ENCODE measurements at places on chromosomes 12 and 14.

- DNase-seq = peak; percentile 59
Observed at GRCh38 chr12:30286345-30286926, 409.2 kb downstream of the IPO8 start.

GRCh38 chr12:114404926-114405518, 922 bp downstream of the TBX5 start:
- no peak for DNase-seq

DNA sequence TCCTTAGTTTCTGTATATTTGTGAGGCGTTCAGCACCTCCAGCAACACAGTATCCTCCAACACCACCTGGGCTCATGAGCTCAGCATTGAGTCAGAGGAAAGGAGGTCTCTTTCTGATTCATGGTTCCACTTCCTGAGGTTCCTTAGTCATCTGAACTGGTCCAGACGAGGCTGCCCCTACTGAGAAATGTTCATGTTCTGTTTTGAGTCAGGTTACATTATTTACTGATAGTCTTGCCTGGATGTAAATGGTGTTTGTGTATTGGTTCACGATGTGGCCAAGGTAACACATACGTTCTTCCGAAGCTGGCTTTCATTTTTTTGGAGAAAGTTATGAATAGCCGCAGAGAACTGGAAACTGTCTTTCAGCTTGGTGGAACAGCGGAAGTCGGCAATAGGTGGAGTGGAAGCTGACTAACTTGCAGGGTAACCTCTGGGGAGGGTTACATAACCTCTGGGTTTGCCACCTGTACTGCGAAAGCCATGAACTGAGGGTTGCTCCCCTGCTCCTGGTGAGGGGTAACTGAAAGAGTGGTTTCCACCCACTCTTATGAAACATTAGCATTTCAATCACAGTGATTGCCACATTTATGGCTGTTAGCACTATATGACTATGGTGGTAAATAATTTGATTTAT, 42.2 kb upstream of the MANSC4 start:
- no peak for DNase-seq

- DNase-seq = no peak
Observed at GRCh38 chr12:63912651-63913050, 68.2 kb downstream of the SRGAP1 start.

DNA sequence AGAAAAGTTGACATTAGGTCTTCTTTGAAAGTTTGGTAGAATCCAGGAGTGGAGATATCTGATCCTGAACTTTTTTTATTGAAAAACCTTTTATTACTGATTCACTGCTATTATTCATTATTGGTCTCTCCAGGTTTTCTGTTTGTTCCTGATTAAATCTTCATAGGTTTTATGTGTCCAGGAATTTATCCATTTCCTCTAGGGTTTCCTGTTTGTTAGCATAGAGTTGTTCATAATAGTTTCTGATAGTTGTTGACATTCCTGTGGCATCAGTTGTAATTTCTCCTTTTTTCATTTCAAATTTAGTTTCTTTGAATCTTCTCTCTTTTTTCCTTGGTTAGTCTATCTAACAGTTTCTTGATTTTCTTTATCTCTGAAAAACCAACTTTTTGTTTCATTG, 370.3 kb downstream of the SLC6A15 start:
- DNase-seq = peak; percentile 27

GRCh38 chr14:90266441-90267154, 10.2 kb downstream of the PSMC1 start:
- DNase-seq = no peak

- no peak for DNase-seq
Observed at GRCh38 chr14:100336618-100337530, 13.7 kb downstream of the SLC25A47 start.

DNA sequence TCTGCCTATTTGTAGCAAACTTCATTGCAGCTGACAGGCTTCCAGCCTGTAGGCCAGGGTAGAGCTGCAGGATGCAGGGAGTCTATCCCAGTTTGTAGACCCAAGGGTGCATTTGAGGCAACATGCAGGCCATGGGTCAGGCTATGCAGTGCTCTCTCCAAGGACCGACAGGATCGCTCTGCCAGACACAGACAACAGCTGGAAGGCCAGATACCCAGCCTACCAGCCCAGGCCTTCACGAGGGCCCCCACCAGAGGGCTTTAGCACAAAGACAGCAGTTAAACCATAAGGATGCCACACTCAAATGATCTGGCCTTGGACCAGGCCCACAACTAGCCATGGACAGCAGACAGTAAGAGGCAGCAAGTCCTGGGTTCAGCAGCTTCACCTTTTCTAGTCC, 10.3 kb downstream of the KCTD10 start:
- no peak for DNase-seq

- DNase-seq = no peak
Observed at GRCh38 chr14:52402812-52403526, 88.9 kb downstream of the PTGER2 start.

GRCh38 chr14:53651096-53651740, 305.4 kb downstream of the BMP4 start:
- DNase-seq = no peak

DNA sequence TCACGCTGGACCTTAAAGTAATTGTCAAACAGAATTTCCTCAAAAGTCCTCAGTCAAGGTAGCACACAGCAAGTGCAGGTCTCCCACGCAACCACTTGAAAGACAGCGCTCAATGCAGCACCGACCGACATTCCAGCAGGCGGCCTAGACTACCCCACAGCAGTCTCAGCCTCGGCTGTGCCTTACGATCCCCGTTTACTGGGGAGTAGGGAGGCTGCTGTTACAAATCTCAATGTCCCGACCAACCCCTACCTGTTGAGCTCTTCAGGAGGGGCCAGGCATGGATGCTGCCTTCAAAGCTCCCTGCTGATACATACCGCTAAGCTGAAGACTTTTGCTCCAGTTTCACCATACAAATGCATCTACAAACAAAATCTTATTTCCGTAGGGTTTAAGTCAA, 21.8 kb downstream of the VPS37B start:
- no peak for DNase-seq

GRCh38 chr14:34701808-34702207, 12.6 kb downstream of the CFL2 start:
- DNase-seq = no peak

DNA sequence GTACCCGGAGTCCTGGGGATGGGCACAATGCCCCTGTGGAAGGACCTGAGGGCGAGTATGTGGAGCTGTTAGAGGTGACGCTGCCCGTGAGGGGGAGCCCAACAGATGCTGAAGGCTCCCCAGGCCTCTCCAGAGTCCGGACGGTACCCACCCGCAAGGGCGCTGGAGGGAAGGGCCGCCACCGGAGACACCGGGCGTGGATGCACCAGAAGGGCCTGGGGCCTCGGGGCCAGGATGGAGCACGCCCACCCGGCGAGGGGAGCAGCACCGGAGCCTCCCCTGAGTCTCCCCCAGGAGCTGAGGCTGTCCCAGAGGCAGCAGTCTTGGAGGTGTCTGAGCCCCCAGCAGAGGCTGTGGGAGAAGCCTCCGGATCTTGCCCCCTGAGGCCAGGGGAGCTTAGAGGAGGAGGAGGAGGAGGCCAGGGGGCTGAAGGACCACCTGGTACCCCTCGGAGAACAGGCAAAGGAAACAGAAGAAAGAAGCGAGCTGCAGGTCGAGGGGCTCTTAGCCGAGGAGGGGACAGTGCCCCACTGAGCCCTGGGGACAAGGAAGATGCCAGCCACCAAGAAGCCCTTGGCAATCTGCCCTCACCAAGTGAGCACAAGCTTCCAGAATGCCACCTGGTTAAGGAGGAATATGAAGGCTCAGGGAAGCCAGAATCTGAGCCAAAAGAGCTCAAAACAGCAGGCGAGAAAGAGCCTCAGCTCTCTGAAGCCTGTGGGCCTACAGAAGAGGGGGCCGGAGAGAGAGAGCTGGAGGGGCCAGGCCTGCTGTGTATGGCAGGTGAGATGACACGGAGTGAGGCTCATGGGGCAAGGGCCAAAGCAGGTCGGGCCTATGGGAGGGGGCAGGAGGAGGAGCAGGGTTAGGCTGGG, 4.5 kb downstream of the ARHGEF40 start:
- DNase-seq = no peak

DNA sequence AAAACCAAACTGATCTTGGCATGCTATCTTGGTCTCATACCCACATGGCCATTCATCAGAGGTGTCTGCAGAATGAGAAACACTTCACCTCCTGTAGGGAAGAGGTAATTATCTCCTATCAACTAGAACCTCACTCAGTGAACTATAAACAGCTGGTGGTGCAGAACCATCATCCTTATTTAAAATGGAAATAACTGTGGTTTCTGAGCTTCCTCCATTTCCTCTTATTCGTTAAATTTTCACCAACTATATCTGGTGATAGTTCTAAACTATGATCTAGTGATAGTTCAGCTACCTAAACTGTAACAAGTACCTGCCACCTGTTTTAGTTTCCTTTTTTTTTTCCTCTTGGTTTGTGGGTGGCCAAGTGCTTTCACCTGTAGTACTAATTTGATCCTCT, 218.5 kb downstream of the FUT8 start:
- peak; percentile 1 for DNase-seq

GRCh38 chr12:121448771-121449315, 48.9 kb downstream of the RNF34 start:
- no peak for DNase-seq

DNA sequence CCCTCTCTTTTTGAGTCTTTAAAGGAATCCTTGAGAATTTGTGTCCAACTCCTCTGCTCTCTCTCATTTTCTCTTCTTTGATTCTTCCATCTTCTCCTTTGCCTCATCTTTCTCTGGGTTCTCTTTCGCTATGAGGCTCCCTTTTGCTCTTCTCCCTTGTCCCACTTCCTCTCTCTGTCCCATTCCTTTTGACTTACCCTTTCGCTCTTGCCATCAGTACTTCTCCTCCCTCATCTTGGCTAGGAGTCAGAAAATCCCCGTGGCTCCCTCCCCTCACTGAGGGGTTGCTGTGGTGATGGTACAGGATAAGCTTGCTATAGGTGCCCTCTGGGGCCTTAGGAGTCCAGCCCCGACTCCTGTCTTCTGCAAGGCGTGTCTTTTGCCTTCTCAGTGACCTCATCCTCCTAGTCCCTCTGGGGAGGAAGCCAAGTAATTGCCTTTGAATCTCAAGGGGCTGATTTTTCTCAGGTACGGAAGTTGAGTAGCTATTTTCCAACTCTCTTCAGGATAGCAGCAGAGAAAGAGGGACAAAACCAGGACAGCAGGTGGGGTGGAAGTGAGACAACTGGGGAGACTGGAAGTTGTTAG, 6.4 kb downstream of the PDE1B start:
- DNase-seq = peak; percentile 37

- DNase-seq = no peak
Observed at GRCh38 chr12:76268267-76268666, 79.9 kb downstream of the BBS10 start.

GRCh38 chr12:25797386-25797785, 161.1 kb upstream of the RASSF8 start:
- no peak for DNase-seq

- DNase-seq = no peak
Observed at GRCh38 chr12:82955043-82955442, 268.3 kb downstream of the TMTC2 start.

DNA sequence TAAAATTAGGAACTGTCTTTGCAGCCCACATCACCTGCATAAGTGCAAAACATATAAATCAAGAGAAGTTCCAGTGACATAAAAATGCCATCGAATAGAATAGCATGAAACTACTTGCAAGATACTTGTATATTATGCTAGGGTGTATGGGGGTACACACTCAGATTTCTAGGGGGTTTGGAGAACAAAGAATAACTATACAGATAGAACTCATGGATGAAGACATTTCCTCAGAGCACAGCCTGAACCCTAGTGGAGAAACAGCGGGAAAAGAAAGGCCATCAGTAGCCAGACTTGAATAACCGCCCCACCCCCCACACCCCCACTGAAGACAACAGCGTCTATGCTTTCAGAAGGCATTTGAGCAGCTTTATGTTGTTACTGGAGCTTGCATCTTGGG, 425.8 kb downstream of the NPAS3 start:
- peak; percentile 43 for DNase-seq

DNA sequence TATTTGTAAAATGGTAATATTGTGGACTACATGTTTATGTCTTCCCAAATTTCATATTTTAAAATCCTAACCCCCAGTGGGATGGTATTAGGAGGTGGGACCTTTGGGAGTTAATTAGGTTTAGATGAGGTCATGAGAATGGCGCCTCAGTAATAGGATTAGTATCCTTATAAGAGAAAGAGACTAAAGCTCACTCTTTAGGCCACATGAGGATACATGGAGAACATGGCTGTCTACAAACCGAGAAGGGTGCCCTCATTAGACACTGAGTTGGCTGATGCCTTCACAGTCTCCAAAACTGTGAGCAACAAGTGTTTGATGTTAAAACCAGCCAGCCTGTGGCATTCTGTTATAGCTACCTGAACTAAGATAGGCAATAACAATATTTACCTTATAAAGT, 58.3 kb upstream of the OTOGL start:
- DNase-seq = peak; percentile 65

- DNase-seq = no peak
Observed at GRCh38 chr14:30625533-30625932, 3.4 kb downstream of the SCFD1 start.

- peak; percentile 96 for DNase-seq
Observed at GRCh38 chr14:94936401-94936892, 166.5 kb upstream of the GSC start.

DNA sequence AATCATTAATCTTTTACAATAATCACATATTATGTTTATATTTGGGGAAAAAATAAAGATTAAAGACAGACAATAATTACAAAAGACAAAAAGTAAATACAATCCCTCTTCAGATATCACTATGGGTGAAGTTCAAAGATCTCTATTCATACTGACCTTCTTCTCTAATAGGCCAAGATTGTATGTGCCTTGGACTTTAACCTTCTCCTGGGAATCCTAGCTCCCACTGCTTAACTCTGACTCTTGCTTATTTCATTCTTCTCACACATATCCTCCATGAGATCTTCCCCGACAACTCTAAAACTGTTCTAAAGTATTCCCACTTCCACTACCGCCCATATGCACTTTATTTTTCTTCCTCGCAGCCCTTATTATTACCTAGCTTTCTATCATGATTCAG, 83.8 kb downstream of the EEA1 start:
- DNase-seq = no peak

DNA sequence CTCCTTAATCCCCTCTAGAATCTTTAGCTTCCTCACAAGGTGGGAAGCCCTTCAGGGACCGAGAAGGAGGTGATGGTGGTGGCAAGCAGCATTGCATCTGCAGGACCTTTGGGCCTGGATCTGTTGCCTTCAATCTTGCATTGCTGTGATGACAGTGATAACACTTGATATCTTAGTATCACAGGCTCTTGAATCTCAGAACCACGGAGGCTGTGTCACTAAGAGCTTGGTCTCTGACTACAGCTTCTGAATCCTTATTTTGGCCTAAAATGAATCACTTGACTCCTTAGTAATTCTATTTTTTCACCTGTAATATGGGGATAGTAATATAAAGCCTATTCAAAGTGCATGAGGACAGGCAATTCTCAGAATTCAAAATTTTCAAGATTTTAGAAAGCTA, 8.9 kb upstream of the AMN1 start:
- no peak for DNase-seq

DNA sequence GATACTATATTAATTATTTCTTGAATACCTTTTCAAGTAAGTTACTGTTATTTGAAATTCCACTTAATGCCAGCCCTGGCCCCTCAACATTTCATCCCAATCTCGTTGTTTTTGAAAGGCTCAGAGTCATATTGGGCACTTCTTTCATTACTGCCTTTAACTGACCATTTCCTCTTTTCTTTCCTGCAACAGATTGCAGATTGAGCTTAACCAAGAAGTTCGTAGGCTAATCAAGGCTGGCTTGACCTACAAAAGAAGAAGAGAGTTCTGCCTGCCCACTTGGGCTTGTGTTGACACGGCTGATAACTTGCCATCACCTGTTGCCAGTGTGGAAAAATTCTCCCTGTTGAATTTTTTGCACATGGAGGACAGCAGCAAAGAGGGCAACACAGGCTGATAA, 91.0 kb downstream of the FLRT2 start:
- no peak for DNase-seq

- no peak for DNase-seq
Observed at GRCh38 chr12:90235642-90236041, 527.0 kb upstream of the ATP2B1 start.

Data from A673 (cell line).